ENCODE measurements at places on chromosomes 1 and 21. TPM values are rescaled to one million over a fixed set of nuclear protein-coding genes. Genes with fewer than 3 reads are reported as not detected.

Gene NBPF20
- total RNA-seq, result 2.8 TPM

- peak; percentile 41 for DNase-seq
Measured at GRCh38 chr1:40039245-40039756, 1.2 kb upstream of the CAP1 start.

- DNase-seq, result no peak
Measured at GRCh38 chr1:183544598-183545297, 45.5 kb downstream of the NCF2 start.

GRCh38 chr21:30580132-30580531 lies 10.1 kb downstream of the KRTAP22-2 start:
- DNase-seq, result no peak

- peak; percentile 56 for DNase-seq
Measured at GRCh38 chr1:24421502-24421901, 5.9 kb downstream of the NIPAL3 start.

Measured in SK-MEL-5 (cell line).